Stimulated activated CD4-positive, alpha-beta T cell treated with anti-CD3 and anti-CD28 coated beads, Interleukin-4, amount 100 ng/mL, for 4 hours (primary cell): ENCODE measurements at places on chromosomes 2 and 18.

DNA sequence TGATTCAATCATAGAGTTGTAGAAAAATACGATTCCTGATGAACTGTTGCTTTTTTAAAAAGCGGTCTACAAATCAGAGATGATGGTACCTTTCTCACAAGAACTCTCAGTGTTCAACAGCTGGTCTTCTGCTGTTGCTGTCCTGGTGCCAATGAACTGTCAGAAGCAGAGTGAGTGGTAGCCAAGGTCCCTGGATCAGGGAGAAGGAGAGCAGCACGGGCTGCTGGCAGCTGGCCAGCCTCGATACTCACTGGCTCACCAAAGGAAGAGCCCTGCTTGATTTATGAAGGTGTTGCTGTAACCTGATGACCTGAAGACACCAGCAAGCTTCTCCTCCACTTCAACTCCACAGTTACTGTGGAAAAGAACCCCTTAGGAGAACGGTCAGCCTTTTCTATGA is 300.8 kb upstream of the SOX11 start:
- DNase-seq = no peak

- no peak for DNase-seq
These were observed 178.5 kb downstream of the PDE1A start for GRCh38 chr2:182248362-182248761.

DNA sequence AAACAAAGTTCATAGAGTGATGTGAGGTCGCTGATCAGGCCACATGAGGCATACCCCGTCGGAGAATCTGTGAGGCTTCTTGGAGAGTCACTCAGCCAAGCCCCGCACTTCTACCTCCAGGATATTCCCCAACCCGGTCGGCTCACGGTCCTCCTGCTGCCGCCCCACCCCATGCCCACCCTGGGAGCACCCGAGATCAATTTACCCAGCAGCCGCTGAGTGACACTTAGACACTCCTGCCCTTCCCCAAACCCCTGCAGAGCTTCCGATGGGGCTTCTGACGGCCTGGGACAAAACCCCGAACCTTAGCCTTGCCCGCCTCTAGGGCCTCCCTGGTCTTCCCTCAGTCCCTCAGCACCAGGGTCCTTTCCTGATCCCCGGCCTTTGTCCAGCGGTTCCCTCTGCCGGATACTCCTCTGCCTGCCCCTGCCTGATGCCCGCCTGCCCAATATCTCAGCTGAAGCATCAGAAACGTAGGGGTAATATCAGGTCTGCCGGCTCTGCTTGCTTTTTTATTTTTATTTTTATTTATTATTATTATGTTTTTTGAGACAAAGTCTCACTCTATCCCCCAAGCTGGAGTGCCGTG is 18.9 kb upstream of the OTOS start:
- no peak for DNase-seq

GRCh38 chr2:43207553-43208300 is 18.7 kb downstream of the ZFP36L2 start:
- no peak for DNase-seq

DNA sequence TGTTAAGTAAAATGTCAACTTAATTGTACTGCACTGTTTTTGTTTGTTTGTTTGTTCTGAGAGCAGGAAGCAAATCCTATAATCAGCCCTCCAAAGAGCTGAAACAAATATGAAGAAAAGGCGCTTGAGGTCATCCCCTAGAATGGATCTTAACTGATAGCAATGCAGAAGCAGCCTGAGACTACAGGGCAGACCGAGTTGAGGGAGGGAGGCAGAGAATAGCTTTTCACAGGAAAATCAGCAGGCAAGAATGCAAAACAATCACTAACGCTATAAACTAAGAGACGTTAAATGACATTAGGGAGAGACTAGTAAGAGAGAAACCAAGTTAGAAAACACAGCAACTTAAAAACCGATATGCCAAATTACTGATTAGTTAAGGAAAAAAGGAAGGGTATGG is 37.2 kb downstream of the GALNT1 start:
- no peak for DNase-seq

DNA sequence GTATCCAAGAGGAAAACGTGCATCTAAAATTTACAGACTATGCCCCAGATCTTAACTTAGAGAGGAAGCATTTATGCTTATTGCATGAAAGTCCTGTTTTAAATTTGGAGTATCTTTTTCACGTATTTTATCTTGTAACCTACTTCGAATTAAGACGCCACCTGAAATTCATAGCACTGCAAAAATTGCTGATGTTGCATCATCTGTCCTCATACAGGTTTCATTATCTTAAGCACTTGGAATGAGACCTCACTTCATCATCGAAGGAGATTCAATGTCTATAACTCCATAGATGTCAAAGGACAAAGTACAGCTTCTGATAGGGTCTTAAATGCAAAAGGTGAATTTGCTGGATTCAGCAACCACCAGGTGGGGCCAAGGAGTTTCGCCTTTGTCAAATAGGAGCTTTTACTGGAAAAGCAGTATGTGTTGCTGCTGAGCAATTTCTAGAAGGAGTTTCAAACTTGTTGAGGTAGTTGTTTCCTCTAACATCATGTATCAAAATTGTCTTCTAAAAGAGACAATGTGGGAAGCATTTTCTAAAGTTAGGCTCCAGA is 106.4 kb upstream of the CCDC85A start:
- no peak for DNase-seq

GRCh38 chr2:101130081-101130480 is 21.1 kb downstream of the TBC1D8 start:
- no peak for DNase-seq

DNA sequence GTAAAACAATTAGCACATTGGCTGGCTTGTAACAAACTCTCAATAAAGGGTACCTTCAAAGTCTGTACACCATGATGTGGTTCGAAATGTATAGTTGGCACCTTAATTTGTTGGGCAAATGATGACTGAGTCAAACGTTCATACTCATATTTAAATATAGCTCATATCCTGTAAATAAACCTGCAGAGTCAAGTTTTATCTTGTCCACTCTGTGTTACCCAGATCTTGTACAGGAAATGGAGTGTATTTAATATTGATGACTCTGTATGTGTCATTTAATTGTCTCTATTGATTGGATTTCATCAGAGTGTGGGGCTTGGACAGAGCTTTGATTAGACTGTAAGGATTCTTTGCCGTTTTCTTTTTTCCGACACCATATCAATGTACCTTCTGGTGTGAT is 805.6 kb upstream of the ZEB2 start:
- DNase-seq = no peak

- DNase-seq = no peak
These were observed 200.8 kb downstream of the SLC8A1 start for GRCh38 chr2:40251137-40251536.

DNA sequence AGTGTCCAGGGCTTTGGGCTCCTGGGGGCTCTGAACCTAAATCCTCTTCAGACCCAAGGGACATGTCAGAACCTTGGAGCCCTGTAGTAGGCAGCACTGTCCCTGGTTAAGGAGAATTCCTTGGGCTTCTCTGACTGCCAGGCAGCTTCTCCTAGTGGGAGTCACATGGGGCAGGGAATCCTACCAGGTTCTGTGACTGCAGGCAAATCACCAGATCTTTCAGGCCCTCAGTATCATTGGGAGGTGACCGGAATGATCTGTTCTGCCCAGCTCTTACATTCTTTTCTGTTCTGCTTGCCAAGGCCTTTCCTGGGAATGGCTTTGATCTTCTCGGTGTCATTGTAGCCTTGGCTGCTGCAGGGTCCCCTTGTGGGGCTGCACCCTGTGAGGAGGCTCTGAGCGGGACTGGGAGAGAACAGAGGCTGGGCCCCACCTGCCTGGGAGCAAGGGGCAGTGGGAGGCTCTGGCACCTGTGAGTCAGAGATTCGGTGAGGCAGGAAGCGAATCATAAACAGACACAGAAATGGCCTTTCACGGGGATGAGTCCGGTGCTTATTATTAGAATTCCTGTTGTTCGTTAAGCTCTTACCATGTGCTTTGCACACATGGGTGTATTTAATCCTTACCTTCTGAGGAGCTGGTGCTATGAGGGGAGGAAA is 14.1 kb downstream of the CEP68 start:
- no peak for DNase-seq

DNA sequence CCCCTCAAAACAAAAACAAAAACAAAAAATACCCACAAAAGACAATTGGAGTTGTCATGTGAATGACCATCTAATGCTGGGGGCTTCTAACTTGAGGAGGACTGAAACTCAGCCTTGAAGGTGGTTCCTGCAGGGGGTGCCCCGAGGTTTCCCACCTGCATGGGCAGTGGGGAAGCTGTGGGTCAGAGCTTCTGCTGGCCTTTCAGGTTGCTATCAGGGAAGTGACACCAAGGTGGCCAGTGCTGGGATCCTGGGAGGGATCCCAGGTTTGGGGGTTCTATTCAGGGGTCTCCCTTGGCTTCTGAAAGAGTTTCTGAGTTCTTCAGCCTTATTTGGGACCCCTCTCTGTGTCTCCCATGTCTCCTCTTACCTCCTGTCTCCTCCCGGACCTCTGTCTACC is 62.8 kb downstream of the LDLRAD4 start:
- no peak for DNase-seq

- DNase-seq = no peak
These were observed 59.9 kb upstream of the POU3F3 start for GRCh38 chr2:104793966-104794365.

DNA sequence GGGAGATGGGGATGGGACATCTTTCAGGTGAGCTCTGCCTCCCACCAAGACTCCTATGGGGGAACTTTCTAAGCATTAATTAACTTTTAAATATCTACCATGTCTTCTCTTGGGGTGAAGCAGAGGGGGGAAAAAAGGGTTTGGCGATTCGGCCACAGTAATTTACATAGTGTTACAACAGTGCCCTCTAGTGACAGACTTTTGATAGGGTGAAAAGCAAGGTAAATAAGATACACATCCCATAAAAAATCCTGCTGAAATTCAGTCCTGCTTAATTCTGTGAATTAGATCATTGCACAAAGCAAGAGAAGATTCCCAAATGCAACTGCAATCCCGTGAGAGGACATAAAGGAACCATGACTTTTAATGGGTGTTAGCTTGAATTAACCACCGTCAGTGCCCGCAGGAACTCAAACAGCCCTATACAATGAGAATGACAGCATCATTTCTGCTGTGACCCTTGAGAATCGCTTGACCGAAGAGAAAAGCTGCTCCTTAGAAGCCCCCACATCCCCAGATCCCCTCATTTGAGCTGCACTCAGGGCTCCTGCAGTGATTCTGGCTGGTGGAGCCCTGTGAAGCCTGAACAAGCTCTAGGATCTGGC is 32.8 kb downstream of the FAM124B start:
- no peak for DNase-seq

DNA sequence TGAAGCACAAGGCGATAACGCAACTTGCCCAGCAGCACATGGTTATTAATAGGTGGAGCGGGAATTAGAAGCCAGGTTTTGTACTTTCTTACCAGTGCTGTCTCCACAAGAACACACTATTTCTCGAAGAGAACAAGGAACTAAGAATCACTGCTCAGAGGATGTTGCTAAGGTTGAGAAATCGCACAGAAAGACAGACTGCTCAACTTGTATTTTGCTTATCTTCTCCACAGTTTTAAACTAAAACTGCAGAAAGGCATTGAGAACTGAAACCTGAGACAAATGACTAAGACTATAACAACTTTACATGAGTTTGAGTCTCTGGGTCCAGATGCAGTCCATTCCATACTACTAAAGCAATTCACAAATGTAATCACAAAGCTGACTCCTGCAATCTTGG is 6.2 kb downstream of the PRKD3 start:
- DNase-seq = no peak

DNA sequence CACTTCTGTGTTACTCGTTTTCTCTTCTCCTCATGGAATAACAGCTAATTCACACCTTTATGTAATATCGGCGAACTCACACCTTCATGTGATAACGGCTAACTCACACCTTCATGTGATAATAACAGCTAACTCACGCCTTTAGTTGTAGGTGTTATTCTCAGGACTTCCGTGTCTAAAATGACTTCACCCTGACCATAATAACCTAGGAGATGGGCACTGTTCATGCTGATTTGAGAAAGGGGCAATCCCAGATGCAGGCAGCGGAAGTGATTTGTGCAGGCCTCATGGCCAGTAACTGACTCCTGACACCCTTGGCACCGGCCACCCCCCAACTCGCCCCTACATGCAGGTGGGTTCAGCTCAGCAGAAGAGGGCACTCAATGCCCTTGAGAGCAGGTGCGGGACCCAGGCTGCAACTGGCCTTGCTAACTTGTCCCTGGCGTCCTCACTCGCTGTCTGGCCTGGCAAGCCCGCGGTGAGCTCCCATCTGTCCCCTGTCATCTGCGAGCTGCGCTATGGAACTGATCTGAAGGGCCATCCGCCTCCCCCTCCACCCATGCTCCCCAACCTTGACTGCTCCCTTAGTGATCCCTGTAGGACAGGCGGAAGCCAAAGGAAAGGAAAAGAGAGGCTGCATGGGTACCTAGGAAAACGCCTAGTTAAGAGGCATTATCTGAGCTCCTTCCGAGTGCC is 42.6 kb upstream of the MTCL1 start:
- no peak for DNase-seq

GRCh38 chr2:232210306-232210705 is 168.2 kb upstream of the ALPP start:
- no peak for DNase-seq

DNA sequence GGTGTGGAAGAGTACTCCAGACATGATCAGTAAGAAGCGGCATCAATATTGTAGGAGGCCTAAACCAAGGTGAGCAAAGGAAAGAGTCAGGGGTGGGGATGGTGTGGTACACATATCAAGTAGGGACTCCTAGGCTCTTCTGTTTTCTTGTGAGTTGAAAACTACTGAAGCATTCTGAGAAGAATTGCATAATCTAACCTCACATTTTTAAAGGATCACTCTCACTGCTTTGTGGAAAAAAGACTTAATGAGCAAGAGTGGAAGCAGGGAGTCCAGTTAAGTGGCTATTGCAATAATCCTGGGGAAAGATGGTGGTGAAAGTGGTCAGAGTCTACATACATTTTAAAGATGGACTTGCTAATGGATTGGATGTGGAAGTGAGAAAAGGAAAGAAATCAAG is 899.5 kb upstream of the FAM98A start:
- no peak for DNase-seq

DNA sequence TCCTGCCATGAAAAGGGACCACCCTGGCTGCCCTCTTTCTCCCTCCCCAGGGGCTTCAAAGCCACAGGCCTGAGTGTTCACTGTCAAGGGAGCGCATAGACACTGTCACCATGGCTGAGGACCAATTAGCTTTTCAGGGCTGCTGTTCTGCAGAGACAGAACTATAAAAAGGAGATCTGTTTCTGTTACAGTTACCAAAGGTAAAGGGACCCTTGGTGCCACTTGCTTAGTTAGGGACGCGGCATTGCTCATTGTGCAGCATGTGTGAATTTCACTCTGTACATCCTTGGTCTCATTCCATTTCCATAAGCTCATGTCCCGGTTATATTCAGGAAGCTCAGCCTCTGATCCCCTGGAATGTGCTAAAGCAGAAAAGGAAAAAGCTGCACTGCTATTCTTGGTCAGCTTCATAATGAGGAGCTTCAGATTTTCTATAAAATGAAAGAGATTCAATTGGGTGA is 55.5 kb upstream of the RNF152 start:
- no peak for DNase-seq

GRCh38 chr2:40592218-40592617 is 140.3 kb upstream of the SLC8A1 start:
- DNase-seq = no peak

DNA sequence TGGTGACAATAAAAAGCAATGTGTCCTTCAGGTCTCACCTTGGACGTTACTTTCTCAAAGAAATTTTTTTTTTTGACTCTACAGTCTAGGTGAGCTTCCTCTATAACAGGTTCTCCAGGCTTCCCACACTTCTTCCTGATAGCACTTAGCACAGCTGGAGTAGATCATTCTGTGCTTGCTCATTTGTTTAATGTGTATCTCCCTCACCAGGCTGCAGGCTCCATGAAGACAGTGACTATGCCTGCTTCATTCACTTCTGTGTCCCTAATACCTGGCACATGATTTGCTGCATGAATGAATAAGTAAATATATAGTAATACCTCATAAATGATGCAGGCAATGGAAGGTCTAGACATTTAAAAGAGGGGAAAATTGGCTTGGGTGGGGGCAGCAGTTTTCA is 109.9 kb upstream of the CD302 start:
- no peak for DNase-seq
